ENCODE measurements at places on chromosomes 6 and 20.

GRCh38 chr6:111642463-111643158 is 36.9 kb upstream of the TRAF3IP2 start:
- DNase-seq, result peak; percentile 63

DNA sequence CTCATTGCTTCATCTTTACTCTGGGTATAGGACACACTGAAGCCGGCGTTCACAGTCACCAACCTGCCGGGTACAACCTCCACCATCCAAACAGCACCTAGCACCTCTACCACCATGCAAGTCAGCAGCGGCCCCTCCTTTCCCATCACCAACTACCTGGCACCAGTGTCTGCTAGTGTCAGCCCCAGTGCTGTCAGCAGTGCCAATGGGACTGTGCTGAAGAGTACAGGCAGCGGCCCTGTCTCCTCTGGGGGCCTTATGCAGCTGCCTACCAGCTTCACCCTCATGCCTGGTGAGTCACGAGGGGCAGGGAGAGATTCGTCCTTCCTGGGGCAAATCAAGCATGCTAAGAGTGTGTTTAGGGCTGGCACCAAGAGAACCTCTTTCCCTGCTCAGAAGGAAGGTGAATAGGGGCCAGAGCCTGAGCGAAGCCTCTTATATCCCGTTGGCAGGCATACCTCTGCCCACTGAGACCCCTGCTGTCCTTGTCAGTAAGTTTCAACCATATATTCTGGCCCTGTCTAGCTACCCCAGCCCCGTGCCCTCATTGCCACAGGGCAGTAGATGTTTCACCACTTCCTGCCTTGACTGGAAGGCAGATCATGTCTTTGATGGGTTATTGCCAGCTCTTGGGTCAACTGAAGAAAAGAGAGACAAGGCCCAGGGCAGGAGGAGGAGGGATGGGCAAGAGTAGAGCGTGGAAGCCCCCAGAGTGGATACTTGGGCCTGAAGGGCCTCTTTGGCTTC is 4.8 kb downstream of the SRF start:
- DNase-seq, result no peak

- DNase-seq, result no peak
Measured at GRCh38 chr6:110556317-110557110, 80.1 kb upstream of the SLC22A16 start.

DNA sequence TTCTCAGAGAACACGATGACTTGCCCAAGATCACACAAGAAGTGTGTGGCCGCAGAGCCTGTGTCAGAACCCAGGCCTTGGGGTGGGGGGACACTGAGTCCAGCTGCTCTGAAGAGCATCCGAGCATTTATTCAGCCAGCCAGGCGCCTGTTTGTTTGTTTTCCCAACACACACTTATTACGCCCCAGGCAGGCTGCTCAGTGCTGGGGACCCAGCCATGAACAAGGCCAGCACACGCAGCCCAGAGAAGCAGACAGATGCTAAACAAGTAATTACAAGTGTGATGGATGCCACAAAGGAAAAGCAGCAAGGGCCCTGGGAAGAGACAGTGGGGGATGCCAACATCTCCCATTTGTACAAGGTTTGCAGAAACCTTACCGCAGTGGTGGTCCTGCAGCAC is 19.4 kb upstream of the SIRPA start:
- DNase-seq, result no peak

DNA sequence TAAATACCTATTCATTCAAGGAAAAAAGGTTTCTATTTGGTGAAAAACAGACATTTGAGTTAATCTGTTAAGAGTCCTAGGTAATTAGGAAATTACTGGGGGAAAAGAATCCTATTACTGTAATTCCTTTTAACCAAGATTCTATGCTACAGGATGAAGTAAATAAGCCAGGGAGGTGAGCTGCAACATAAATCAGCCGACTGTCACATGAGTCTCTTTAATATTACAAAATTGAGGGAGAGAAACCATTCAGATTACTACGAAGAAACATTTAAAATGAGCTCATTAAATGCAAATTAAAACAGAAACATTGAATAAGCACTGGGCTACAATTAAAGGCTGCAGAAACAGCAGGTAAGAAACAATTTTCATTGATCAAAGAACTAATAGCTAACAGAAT is 5.3 kb downstream of the PRKN start:
- DNase-seq, result no peak
